PC-9 (cell line): ENCODE measurements at places on chromosomes 2 and 18. TPM values are rescaled to one million over a fixed set of nuclear protein-coding genes. Genes with fewer than 3 reads are reported as not detected.
A peak's percentile ranks its signal among the peaks of the same experiment; 100 is the strongest.

GRCh38 chr18:24016643-24017042 is 2.1 kb downstream of the TTC39C start:
- H3K4me1 ChIP-seq: peaks cover 23% of the 10 kb centered on the region
- no peaks in the 10 kb centered on the region for H3K36me3 ChIP-seq
- H3K27me3 ChIP-seq: no peaks in the 10 kb centered on the region
- H3K4me3 ChIP-seq: peak overlapping the region; percentile 88; the same call in 1 of the 2 replicates
- no peak overlapping the region for H3K27ac ChIP-seq

DNA sequence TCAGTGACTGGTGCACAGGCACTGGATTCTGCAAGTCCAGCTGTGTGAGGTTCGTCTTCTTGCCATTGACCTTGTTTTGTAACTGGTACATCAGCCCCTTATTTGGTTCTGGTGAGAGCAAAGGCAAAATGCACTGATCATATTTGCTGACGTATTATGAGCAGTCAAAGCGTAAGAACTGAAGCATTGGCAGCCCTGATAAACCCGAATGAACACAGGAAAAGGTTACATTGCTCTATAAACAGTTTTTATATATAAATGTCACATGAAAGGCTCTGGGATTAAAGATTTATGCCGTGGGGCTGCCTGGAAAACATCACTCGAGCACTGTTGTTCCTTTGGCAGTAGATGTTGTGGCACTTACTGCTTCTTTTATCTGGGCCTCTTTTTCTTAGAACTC is 167.9 kb downstream of the IRS1 start:
- H3K27me3 ChIP-seq: no peaks in the 10 kb centered on the region
- no peaks in the 10 kb centered on the region for H3K36me3 ChIP-seq
- no peaks in the 10 kb centered on the region for H3K4me1 ChIP-seq
- no peak overlapping the region for H3K27ac ChIP-seq

GRCh38 chr2:169961911-169962310 is 134.7 kb downstream of the UBR3 start:
- no peak for DNase-seq
- H3K4me3 ChIP-seq: no peak overlapping the region
- H3K27ac ChIP-seq: no peak overlapping the region
- H3K27me3 ChIP-seq: no peaks in the 10 kb centered on the region

DNA sequence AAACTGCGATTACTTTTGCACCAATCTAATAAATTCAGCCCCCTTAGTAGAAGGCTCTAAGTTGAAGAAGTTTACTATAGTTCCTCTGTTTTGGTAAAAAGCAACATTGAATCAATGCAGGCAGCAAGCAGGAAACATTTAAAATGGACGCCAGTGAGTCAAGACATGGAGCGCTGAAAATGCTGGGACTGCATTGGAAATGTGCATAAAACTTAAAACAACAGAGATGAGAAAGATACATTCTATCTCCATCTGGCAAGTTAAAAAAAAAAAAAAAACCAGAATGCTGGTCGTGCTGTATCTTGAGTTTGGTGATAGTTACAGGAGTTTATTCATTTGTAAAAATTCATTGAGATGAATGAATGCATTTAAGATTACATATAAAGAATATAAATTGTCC is 117.0 kb upstream of the TWIST2 start:
- no peaks in the 10 kb centered on the region for H3K36me3 ChIP-seq
- no peak for DNase-seq
- H3K4me3 ChIP-seq: no peak overlapping the region
- H3K27ac ChIP-seq: no peak overlapping the region

GRCh38 chr18:56903686-56904085 is 243.2 kb upstream of the BOD1L2 start:
- H3K27me3 ChIP-seq: no peaks in the 10 kb centered on the region
- DNase-seq: no peak
- no peaks in the 10 kb centered on the region for H3K36me3 ChIP-seq
- H3K4me1 ChIP-seq: peaks cover 10% of the 10 kb centered on the region; the same call in 1 of the 2 replicates

GRCh38 chr2:239594772-239595608 is 194.2 kb upstream of the HDAC4 start:
- H3K36me3 ChIP-seq: no peaks in the 10 kb centered on the region
- H3K27ac ChIP-seq: no peak overlapping the region
- H3K27me3 ChIP-seq: peaks cover 90% of the 10 kb centered on the region
- no peaks in the 10 kb centered on the region for H3K4me1 ChIP-seq

DNA sequence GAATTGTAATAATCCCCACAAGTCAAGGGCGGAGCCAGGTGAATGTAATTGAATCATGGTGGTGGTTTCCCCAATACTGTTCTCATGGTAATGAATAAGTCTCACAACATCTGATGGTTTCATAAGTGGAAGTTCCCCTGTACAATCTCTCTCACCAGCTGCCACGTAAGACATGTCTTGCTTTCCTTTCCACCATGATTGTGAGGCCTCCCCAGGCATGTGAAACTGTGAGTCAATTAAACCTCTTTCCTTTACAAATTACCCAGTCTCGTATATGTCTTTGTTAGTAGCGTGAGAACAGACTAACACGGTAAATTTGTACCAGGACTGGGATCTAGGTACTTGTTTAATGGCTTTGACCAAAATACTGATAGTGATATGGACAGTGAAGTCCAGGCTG is 744.3 kb upstream of the REG3G start:
- H3K27me3 ChIP-seq: no peaks in the 10 kb centered on the region
- H3K4me1 ChIP-seq: no peaks in the 10 kb centered on the region
- DNase-seq: no peak
- no peak overlapping the region for H3K27ac ChIP-seq

DNA sequence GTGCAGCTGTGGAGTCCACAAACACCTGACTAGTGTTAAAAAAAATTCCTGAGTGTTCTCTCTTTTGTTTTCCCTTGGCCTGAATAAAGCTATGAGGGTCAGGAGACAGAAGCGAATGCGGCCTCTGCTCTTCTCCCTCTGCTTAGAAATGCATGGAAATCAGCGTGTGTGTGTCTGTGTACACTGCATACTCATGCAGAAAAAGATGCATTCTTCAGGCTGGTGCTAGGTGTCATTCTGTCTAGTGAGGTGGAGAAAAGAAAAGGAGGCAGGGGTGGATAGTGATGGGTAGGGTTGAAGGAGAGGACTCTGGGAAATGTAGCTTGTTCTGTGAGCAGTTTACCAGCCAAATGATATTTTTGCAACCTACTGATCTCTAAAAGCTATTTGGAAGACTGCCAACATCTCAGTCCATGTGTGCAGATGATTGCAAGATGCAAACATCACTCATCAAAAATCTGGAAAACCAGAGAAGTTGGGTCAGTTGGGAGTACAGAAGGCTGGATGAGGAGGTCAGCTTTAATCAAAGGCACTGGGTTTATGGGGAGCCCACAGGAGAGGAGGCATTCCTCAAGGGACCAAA is 177.7 kb downstream of the INSIG2 start:
- H3K4me3 ChIP-seq: no peak overlapping the region
- no peaks in the 10 kb centered on the region for H3K4me1 ChIP-seq
- H3K27me3 ChIP-seq: no peaks in the 10 kb centered on the region
- no peaks in the 10 kb centered on the region for H3K36me3 ChIP-seq

- H3K36me3 ChIP-seq: no peaks in the 10 kb centered on the region
- DNase-seq: no peak
- H3K27me3 ChIP-seq: no peaks in the 10 kb centered on the region
- no peak overlapping the region for H3K4me3 ChIP-seq
Measured at GRCh38 chr2:110867078-110867477, 134.7 kb downstream of the ACOXL start.

DNA sequence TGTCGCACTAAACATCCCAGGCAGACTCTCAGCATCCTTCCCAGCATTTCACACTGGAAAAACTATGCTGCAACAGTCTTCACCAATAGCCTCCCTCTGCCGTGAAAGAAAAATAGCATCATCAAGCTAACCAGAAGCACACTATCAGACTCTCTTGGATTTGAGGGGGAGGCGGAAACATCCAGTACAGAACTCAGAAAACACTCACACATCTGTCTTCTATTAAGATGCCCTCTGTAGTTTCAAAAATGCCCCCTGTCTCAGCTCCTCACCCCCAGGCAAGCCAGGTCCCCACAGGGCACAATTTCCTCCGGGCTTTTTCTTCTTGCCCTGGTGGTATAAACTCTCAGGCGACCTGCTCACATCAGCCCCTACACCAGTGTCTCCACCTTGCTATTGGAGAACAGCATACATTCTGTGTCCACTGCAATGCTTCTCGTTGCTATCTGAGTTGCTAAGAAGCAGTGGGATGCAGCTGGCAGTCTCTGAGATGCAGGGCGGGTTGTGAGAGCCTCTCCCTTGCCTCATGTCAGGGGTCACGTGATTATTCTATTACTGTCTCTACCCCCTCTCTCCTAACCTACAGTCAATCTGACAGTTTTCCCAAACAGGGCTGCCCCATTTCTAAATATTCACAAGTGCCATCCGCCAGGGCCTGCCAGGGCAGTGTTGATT is 189.9 kb downstream of the INO80D start:
- no peak for DNase-seq
- no peak overlapping the region for H3K27ac ChIP-seq
- H3K27me3 ChIP-seq: no peaks in the 10 kb centered on the region
- no peaks in the 10 kb centered on the region for H3K36me3 ChIP-seq
- H3K4me3 ChIP-seq: no peak overlapping the region

- H3K4me3 ChIP-seq: no peak overlapping the region
- no peak for DNase-seq
Measured at GRCh38 chr2:8138923-8139667, 542.8 kb upstream of the ID2 start.

- H3K36me3 ChIP-seq: peaks cover 49% of the 10 kb centered on the region
- H3K4me3 ChIP-seq: no peak overlapping the region
- no peak overlapping the region for H3K27ac ChIP-seq
- no peaks in the 10 kb centered on the region for H3K4me1 ChIP-seq
Measured at GRCh38 chr18:51051105-51051712, 21.2 kb downstream of the SMAD4 start.

- no peak overlapping the region for H3K4me3 ChIP-seq
- no peaks in the 10 kb centered on the region for H3K4me1 ChIP-seq
- no peak overlapping the region for H3K27ac ChIP-seq
- H3K36me3 ChIP-seq: no peaks in the 10 kb centered on the region
Measured at GRCh38 chr2:203983064-203983715, 46.6 kb downstream of the ICOS start.

DNA sequence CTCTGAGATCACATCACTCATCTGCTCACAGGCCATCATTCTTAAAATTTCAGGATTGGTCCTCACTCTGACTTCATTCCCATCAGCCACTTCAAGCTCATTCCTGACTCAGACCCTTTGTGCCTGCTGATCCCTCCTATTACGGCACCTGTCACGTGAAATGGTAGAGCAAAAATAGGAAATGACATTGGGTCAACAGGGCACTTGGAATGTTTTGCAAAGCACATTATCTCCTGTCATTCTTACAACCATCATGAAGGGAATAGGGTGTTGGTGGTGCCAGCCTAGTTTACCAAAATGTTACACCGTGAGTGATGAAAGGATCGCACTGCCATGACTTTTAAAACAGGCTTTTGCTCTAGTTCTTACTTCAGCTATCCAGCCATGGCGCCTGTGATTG is 61.1 kb downstream of the EIF5B start:
- H3K36me3 ChIP-seq: peaks cover 63% of the 10 kb centered on the region
- no peak overlapping the region for H3K4me3 ChIP-seq
- H3K4me1 ChIP-seq: no peaks in the 10 kb centered on the region
- no peak overlapping the region for H3K27ac ChIP-seq
- H3K27me3 ChIP-seq: no peaks in the 10 kb centered on the region

DNA sequence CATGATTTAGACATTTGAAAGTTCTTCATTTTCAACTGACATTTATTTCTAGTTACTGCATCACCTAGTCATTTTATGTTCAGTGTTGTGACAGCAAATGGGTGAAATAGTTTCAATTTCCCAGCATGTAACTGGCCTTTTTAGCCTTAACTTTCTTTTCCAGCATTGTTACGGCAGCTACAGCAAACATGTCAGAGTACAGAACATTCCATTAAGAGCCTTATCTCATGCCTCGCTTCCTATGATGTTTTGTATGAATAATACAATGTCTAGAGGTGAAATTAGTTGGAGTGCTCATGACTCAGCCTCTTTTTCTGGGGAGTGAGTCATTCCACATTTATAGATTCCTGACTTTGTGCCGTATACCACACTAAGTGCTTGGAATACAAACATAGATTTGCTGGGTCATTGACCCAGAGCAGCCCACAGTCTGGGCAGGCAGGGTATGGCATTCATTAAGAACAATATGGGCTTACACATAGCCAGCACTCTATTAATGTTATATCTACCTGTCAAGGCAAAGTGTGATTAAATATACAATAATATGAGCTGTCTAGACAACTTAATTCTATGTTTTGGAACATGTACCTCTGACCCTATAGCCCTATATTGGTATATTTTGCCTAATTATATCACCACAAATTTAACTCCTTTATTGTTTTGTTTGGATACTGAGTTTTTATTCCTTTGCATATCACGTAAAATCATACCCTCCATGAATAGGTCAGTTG is 72.2 kb downstream of the MAP2 start:
- DNase-seq: peak; percentile 55
- H3K27ac ChIP-seq: peak overlapping the region; percentile 71
- H3K4me1 ChIP-seq: peaks cover 18% of the 10 kb centered on the region
- H3K36me3 ChIP-seq: no peaks in the 10 kb centered on the region
- no peaks in the 10 kb centered on the region for H3K27me3 ChIP-seq

DNA sequence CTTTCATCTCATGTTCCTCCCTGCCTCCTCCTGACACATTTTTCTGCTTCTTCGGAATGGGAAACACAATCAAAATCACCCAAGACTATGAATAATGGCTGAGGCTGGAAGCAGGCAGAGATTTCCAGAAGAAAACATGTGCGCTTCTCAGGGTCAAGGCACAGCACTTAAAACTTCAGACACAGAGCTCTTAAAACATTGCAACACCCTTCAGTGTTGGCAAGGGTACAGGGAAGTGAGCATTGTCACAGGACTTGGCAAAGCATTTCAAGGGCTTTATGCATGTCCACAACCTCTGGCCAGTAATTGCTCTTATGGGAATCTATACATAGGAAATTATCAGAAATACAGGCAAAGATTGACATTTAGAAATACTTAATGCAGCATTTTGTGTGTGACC is 477.6 kb upstream of the KLHL29 start:
- no peak overlapping the region for H3K4me3 ChIP-seq
- peaks cover 5% of the 10 kb centered on the region; the same call in 1 of the 2 replicates for H3K27me3 ChIP-seq
- no peak for DNase-seq
- no peak overlapping the region for H3K27ac ChIP-seq

- no peaks in the 10 kb centered on the region for H3K36me3 ChIP-seq
- H3K4me3 ChIP-seq: no peak overlapping the region
- H3K27ac ChIP-seq: no peak overlapping the region
- no peak for DNase-seq
- no peaks in the 10 kb centered on the region for H3K4me1 ChIP-seq
- no peaks in the 10 kb centered on the region for H3K27me3 ChIP-seq
Measured at GRCh38 chr2:101469863-101470262, 5.0 kb downstream of the RFX8 start.

GRCh38 chr2:43071599-43072550 is 154.5 kb downstream of the ZFP36L2 start:
- peak overlapping the region; percentile 93 for H3K27ac ChIP-seq
- H3K36me3 ChIP-seq: no peaks in the 10 kb centered on the region
- H3K4me3 ChIP-seq: peak overlapping the region; percentile 34
- DNase-seq: peak; percentile 94

- H3K27ac ChIP-seq: no peak overlapping the region
- DNase-seq: peak; percentile 32
- peaks cover under 1% of the 10 kb centered on the region for H3K36me3 ChIP-seq
- H3K4me1 ChIP-seq: no peaks in the 10 kb centered on the region
- H3K27me3 ChIP-seq: no peaks in the 10 kb centered on the region
Measured at GRCh38 chr18:2932247-2933181, 80.4 kb downstream of the LPIN2 start.

The NGEF gene
- 52.2 and 55.3 TPM in 2 replicates for total RNA-seq

The FLACC1 gene
- 0.75 and 0.87 TPM in 2 replicates for total RNA-seq

The BBS5 gene
- total RNA-seq: 0.31 and 0.38 TPM in 2 replicates

The TMEM17 gene
- 7.6 and 11.0 TPM in 2 replicates for total RNA-seq

The EDAR gene
- not detected in 2 replicates for total RNA-seq

The CCDC93 gene
- total RNA-seq: 29.7 and 31.3 TPM in 2 replicates

The GAL3ST2 gene
- 3.9 and 4.3 TPM in 2 replicates for total RNA-seq

The VWA3B gene
- not detected in 2 replicates for total RNA-seq

The SP140L gene
- total RNA-seq: 15.1 and 23.6 TPM in 2 replicates

The EGR4 gene
- total RNA-seq: not detected in 2 replicates
